Tracheal epithelial cell (primary cell): ENCODE measurements at places on chromosomes 1 and 21. TPM values are rescaled to one million over a fixed set of nuclear protein-coding genes. Genes with fewer than 3 reads are reported as not detected.

The RNPC3 gene
- 1.2 and 3.8 TPM in 2 replicates for total RNA-seq

The USH2A gene
- not detected in 2 replicates for total RNA-seq

The RYR2 gene
- total RNA-seq = not detected in 2 replicates

The OR2T29 gene
- not detected in 2 replicates for total RNA-seq

The MCM3AP gene
- total RNA-seq = 60.7 and 64.4 TPM in 2 replicates

The NPHS2 gene
- not detected in 2 replicates for total RNA-seq

The CYP4Z1 gene
- total RNA-seq = not detected in 2 replicates

The SYTL1 gene
- 53.7 and 64.3 TPM in 2 replicates for total RNA-seq
